T-helper 2 cell (primary cell): ENCODE measurements at places on chromosomes 7 and 10.

DNA sequence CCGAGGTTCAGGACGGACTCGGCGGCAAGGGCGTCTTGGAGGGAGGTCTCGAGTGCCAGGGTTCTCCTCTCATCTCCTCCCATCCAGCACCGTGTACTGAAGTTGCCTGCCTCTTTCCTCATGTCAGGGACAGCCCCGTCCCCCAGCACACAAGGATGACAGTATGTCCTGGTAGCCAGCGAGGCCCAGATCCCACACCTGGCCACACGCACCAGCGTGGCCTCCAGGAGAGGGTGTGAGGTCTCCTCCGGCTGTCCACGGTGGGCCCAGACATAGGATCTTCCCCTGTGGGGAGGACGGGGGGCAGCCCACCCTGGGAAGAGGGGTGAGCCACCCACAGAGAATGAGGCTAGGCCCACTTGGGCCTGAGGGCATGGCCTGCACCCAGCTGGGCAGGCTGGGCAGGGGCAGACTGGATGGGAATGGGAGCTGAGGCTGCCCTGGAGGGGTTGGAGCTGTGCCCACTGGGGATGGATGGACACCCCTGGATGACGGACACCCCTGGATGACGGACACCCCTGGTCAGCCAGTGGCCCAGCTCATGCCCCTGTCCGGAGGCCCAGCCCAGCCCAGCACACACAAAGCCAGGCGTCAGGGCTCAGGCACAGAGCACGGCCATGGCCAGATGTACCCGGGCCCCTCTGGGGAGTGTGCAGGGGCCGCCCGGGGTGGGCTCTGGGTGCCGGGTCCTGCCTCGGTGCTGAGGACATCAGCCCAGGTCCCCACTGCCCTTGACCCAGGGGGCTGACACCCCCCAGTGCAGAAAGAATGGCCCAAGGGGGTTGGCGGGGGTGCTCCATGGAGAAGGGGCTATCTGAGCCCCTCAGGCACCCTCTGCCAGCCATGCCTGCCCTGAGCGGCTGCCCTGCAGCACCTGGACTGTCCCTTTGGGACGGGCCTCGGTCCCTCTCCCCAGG, 30.9 kb upstream of the CFAP46 start:
- DNase-seq: no peak

- DNase-seq: no peak
Observed at GRCh38 chr7:25901658-25902057, 250.3 kb upstream of the NFE2L3 start.

- DNase-seq: no peak
Observed at GRCh38 chr10:89543841-89544240, 8.4 kb upstream of the SLC16A12 start.

GRCh38 chr7:148720472-148720871, 21.8 kb downstream of the CUL1 start:
- DNase-seq: no peak

- DNase-seq: no peak
Observed at GRCh38 chr10:109981650-109982049, 26.1 kb upstream of the ADD3 start.

GRCh38 chr10:119206603-119207365, 587 bp upstream of the GRK5 start:
- DNase-seq: peak; percentile 64

DNA sequence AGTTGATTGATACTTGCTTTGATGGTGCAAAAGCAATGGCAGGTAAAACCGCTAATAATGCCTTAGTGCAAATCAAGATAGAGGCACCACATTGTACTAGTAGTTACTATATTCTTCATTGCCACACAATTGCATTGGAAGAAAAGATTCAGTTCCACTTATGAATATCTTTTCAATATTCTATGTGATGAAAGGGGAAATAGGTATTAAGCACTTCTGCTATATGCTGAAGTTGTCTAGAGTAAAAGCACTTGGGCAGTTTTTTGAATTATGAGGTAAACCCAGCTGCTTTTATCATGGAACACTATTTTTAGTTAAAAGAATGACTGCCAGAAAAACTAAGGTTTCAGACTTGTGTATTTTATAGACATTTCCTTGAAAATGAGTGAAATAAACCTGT, 15.5 kb downstream of the ENTPD7 start:
- no peak for DNase-seq
